ENCODE measurements at places on chromosomes 7 and 10. TPM values are rescaled to one million over a fixed set of nuclear protein-coding genes. Genes with fewer than 3 reads are reported as not detected.

MMRN2 gene
- total RNA-seq, result not detected

GLI3 gene
- total RNA-seq, result 0.02 TPM

DENND2A gene
- not detected for total RNA-seq

ZNF277 gene
- 14.3 TPM for total RNA-seq

OPN1SW gene
- not detected for total RNA-seq

TMEM196 gene
- total RNA-seq, result not detected

NRCAM gene
- total RNA-seq, result not detected

PRR15 gene
- total RNA-seq, result not detected

SLC18A3 gene
- total RNA-seq, result not detected

MORN4 gene
- total RNA-seq, result 1.3 TPM

CLRN3 gene
- not detected for total RNA-seq

ARMS2 gene
- total RNA-seq, result not detected

ERVW-1 gene
- total RNA-seq, result not detected

AKR1C4 gene
- not detected for total RNA-seq

DMBT1 gene
- total RNA-seq, result not detected

ASZ1 gene
- not detected for total RNA-seq

UNC5B gene
- 0.02 TPM for total RNA-seq

RET gene
- total RNA-seq, result 2.8 TPM

TEX36 gene
- not detected for total RNA-seq

ANKRD22 gene
- total RNA-seq, result 0.42 TPM

CRHR2 gene
- not detected for total RNA-seq

APBB1IP gene
- 59.3 TPM for total RNA-seq

NKX1-2 gene
- not detected for total RNA-seq

GPR158 gene
- total RNA-seq, result not detected

CYP2E1 gene
- total RNA-seq, result 1.0 TPM

GNAI1 gene
- total RNA-seq, result 0.66 TPM

ABCA13 gene
- total RNA-seq, result 0.05 TPM

HKDC1 gene
- total RNA-seq, result 3.7 TPM

ZNF365 gene
- not detected for total RNA-seq

FBXL13 gene
- 0.29 TPM for total RNA-seq

OR2A1 gene
- total RNA-seq, result not detected

FAM13C gene
- not detected for total RNA-seq

NPC1L1 gene
- total RNA-seq, result not detected

LBX1 gene
- total RNA-seq, result not detected

WNT16 gene
- not detected for total RNA-seq

IL2RA gene
- total RNA-seq, result 464 TPM

TFEC gene
- total RNA-seq, result 0.17 TPM

SCART1 gene
- 1.6 TPM for total RNA-seq

COL1A2 gene
- 4.6 TPM for total RNA-seq

HYAL4 gene
- not detected for total RNA-seq

CALHM3 gene
- not detected for total RNA-seq

NODAL gene
- total RNA-seq, result not detected
